Testis (tissue), 5 donors: ENCODE measurements at places on chromosomes 11 and 22. TPM values are rescaled to one million over a fixed set of nuclear protein-coding genes. Genes with fewer than 3 reads are reported as not detected.

The CD6 gene
- total RNA-seq: 0.87 TPM

DNA sequence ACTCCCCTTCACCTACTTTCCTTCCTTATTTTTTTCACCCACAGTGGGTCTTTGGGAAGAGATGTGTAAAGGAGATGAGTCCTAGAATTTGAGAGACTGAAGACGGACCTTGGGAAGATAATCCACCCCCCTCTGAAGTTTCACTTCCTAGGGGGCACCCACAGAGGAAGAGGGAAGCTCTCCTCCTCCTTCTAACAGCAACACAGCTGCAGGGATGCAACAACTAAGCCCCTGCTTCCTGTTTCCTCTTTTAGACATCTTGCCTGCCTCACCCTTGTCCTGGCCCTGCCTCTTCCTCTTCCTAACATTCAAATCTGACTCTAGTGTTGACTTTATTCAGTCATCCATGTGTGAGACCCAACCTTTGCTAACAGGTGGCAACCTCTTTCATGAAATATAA, 424.6 kb downstream of the BUD13 start:
- DNase-seq: no peak

The MOV10L1 gene
- total RNA-seq: 62.4 TPM

GRCh38 chr11:94787801-94788200, 19.6 kb downstream of the AMOTL1 start:
- DNase-seq: peak; percentile 35

The KCNJ1 gene
- total RNA-seq: 0.12 TPM

DNA sequence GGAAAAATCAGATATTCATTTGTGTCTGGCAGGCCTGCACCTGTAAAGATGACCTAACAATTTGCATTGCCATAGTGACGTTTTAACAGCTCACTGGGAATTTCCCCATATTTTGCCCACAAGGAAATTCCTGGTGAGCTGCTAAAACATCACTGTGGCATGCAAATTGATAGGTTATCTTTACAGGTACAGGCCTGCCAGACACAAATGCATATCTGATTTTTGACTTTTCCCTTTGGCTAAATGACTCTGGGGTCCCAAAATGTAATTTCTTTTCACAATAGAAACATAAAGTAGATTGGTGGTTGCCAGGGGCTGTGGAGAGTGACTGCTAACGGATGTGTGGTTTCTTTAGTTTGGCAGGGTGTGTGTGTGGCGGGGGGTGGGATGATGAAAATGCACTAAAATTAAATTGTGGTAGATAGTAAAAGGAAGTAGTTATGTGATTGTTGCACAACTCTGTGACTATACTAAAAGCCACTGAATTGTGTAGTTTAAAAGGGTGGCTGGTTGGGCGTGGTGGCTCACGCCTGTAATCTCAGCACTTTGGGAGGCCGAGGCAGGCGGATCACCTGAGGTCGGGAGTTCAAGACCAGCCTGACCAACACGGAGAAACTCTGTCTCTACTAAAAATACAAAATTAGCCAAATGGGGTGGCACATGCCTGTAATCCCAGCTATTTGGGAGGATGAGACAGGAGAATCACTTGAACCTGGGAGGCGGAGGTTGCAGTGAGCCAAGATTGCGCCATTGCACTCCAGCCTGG, 18.5 kb upstream of the FEZ1 start:
- no peak for DNase-seq

- DNase-seq: no peak
These were observed 166.0 kb downstream of the METTL15 start for GRCh38 chr11:28274216-28274615.

DNA sequence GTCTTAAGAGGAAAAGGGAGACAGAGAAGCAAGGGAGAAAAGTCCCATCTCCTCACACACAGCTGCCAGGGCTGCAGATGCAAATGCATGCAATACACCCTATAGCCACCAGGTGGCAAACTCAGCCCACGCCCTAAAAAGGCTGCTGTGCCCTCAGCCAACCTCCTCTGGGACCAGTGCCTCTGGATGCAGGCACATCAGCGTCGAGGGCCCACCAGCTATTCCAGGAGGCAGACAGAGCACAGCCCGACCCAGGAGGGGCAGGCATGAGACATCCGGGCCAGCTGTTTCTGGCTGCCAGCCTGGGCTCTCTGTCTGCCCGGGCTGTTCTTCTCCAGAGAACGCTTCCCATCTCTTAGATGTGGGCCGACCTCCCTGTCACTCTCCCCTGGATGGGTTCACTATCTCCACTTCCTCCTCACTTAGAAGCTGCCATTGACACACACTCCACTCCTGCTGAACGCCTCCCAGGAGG, 39.7 kb downstream of the TPBGL start:
- peak; percentile 89 for DNase-seq

The ABCC8 gene
- total RNA-seq: 2.2 TPM

The MYRF gene
- total RNA-seq: 10.7 TPM

The PGA5 gene
- 0.39 TPM for total RNA-seq

- DNase-seq: no peak
These were observed 57.9 kb upstream of the NUP160 start for GRCh38 chr11:47906066-47906465.

GRCh38 chr11:33598426-33599069, 102.1 kb downstream of the C11orf91 start:
- DNase-seq: no peak

GRCh38 chr11:119370486-119371046, 10.9 kb downstream of the USP2 start:
- DNase-seq: no peak

The CALCA gene
- total RNA-seq: not detected

- no peak for DNase-seq
These were observed 8.6 kb upstream of the UPB1 start for GRCh38 chr22:24486501-24486921.
